ENCODE measurements at places on chromosomes 1 and 21.
A peak's percentile ranks its signal among the peaks of the same experiment; 100 is the strongest.

DNA sequence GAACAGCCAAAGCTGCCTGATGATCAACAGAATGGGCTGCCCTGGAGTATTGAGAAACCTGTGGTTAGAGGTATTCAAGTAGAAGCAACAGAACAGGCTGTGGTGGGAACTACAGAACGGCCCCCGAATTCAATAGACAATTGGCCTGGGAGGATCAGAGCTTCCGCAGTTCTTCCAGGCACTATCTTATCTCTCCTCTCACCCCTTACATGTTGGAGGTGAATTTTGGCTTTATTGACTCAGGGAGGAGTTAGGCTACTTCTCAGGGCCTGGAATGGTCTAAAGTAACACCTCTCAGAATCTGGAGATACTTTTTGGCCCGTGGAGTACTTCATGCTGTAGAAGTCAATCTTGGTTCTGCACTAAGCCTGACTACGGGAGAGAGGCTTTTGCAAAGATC, 253.0 kb downstream of the PRDM2 start:
- no peak for DNase-seq

- DNase-seq = no peak
Measured at GRCh38 chr1:63790989-63791388, 17.2 kb downstream of the ROR1 start.

GRCh38 chr1:157439302-157439954, 112.9 kb downstream of the FCRL5 start:
- no peak for DNase-seq

DNA sequence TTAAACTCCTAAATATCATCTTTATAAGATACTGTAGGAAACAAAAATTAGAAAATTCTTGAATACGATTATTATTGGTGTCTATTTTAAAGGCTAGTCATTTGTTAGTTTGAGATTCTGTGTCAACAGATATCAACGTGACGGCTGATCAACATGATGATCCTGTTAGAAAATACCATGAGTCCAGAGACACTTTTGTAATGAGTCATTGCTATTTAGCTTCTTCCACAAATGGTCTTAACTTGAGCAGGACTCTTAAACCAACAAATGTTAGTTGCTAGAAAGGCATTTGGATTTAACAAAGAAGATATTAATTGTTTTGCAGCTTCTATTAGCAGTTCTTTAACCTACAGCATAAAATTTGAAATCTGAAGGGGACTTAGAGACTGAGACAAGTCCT, 131.2 kb downstream of the TGFB2 start:
- DNase-seq = peak; percentile 65

- DNase-seq = no peak
Measured at GRCh38 chr21:46554431-46555224, 50.3 kb downstream of the S100B start.

DNA sequence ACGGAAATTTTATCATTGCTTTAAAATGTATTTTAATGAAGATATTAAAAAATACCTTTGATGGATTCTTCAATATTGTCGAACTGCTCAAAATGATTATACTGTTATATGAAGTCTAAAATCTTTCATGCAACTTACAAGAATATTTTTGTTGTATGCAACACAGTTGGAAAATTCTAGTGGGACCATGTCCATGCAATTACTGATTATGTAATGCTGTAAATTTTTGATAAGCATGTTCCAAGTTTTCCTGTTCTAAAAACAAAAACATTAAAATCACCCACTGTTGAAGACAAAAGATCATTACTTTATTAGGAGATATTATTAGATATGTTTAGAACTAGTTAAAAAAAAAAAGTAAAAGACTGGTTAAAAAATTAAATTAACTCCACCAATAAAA, 132.8 kb downstream of the NFIA start:
- DNase-seq = peak; percentile 27

DNA sequence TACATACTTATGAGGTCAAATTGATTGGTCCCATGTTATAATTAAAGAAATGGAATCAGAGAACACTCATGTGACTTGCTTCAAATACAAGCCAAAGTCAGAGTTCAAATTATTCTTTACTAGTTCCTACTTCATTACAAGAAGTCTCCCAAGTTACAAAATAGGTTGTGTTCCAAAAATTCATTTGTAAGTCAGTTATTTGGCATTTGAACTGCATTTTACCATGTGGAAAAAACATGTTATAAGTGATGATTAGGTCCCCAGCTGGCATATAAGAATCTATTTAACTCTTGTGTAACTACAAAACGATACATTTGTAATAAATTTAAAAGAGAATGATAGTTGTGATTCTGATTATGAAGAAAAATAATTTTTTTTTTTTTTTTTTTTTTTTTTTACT, 124.1 kb downstream of the DISP1 start:
- no peak for DNase-seq
